ENCODE measurements at places on chromosomes 5 and 9. TPM values are rescaled to one million over a fixed set of nuclear protein-coding genes. Genes with fewer than 3 reads are reported as not detected.
A peak's percentile ranks its signal among the peaks of the same experiment; 100 is the strongest.

The SIT1 gene
- not detected for total RNA-seq

The ZFP2 gene
- total RNA-seq: not detected

The TMEM174 gene
- not detected for total RNA-seq

The RFK gene
- 33.5 TPM for total RNA-seq

The MACROH2A1 gene
- total RNA-seq: 117 TPM

The BTNL8 gene
- not detected for total RNA-seq

The LMX1B gene
- 5.6 TPM for total RNA-seq

The PRDM9 gene
- not detected for total RNA-seq

The CCDC152 gene
- total RNA-seq: 0.45 TPM

GRCh38 chr9:31027678-31028077 is 1356.8 kb upstream of the ACO1 start:
- DNase-seq: no peak

DNA sequence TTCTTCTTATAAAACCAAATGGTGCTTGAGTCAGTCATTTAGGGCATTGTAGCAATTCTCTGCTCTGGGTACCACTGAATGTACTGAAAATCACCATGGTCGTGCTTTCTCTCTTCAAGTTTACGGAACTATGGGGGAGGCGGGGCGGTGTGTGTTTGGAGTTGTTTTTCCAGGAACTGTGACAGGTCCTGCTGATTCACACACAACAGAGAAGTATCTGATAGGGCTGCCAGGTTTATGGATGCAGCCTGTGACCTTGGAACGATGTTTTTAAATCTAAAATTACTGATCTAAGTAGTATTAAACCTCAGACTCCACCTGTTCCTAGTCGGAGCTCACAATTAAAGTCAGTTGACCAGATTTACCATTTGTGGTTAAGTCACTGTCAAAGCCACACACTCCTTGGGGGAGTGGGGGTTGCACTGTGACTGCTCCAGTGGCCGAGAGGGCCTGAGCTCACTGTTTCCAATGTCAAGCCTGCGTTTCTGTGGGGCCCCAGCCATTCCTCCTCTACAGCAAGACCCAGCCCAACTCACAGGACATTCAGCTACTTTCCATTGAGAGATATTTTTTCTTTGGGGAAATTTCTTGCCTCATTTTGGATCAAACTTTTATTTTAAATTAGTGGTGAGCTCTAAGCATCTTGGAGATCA is 44.4 kb downstream of the GADD45G start:
- DNase-seq: no peak

GRCh38 chr5:143051244-143052058 is 281.3 kb downstream of the ARHGAP26 start:
- DNase-seq: no peak

DNA sequence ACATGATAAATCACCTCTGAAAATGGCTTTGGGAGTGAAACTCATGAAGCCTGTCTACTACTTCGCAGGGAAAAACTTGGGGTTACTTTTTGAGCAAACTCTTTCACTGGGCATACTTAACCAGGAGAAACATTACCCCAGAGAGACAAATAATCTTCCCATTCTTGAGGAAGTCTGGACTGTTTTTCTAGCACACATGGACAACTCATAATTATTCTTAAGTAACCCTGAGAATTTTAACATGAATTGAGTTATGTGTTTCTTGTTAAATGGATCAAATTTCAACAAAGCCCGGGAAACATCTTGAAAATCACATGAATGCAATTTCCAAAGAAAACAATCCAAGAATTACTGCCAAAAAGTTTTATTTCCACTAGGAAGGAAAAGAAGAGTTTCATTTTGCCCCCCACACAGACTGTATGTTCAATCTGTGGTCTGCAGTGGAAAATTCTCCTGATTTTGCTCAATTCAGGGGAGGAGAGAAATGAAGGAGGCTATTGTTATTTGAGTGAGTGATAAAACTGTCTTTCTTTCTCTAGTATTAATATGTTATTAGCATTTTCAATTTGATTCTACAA is 564.8 kb upstream of the CLINT1 start:
- DNase-seq: peak; percentile 17

DNA sequence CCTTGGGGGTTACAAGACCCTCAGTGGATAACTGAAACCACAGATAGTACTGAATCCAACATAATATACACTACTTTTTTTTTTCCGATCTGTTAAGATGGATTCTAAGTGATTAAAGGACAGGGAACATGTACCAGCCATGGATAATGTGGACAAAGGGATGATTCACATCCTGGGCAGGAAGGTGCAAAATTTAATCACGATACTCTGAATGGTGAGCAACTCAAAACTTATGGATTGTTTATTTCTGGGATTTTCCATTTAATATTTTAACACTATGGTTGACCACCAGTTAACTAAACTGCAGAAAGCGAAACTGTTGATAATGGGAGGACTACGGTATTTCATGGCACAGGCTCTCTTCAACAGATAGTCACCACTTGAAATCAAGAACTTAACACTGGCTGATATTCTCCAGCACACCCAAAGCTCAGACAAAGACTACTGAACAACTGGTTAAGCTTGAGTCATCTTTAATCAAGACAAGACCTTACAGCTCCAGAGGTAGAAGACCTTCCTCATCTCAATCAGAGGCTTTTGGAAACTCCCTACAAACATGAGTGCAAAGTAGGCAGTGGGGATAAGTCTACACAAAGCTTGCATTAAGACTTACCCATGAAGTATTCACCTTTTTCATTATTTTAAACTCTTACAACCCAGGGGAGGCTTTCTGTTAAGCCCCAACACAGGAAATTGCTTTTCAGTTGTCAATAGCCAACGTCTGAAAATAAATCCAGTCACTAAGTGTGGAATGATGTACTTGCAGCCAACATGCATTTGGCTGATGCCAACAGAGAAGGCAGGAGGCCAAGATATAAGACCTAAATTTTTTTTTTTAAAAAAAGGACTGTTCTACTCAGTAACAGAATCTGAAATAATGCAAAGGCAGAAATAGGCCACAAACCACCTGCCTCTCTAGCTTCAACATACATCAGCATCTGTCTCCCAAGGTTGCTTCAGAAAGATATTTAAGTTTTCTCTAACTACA is 78.7 kb downstream of the ELAVL2 start:
- DNase-seq: no peak

- DNase-seq: no peak
Measured at GRCh38 chr9:128024761-128025308, 42.3 kb downstream of the NAIF1 start.

- no peak for DNase-seq
Measured at GRCh38 chr9:19146441-19147024, 19.2 kb upstream of the PLIN2 start.

DNA sequence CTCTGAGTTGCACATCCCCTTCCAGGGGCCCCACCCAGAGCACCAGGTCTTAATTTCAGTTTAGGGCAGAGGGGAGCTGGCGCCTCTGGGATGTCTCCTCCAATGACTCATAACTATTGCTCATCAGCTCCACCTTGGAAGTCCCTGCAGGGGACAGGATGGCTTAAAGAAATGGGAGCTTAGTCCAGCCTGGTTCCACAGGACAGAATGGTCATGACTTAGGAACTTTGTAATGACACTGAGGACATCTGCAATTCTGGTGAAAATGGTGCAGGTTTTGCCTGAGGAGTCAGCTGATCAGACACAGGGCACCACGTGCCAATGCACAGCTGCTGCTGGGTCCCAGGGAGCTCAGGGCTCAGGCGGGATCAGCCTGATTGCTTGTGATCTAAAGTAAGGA is 16.4 kb upstream of the PPP1R26 start:
- DNase-seq: no peak

GRCh38 chr9:34197756-34198711 is 19.2 kb downstream of the UBAP1 start:
- DNase-seq: no peak

DNA sequence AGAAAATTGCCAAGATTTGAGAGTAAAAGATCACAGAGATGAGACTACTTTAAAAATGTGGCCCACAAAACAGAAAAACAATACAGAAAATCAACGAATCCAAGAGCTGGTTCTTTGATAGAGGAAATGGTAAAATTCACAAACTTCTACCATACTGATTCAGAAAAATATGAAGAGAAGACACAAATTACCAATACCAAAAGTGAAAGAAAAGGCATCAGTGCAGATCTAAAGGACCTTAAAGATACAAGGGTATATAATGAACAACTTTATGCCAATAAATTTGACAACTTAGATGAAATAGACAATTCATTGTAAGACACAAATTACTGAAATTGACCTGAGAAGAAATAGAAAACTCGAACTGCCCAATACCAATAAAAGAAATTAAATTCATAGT is 24.4 kb upstream of the SLC1A1 start:
- no peak for DNase-seq

Data from SK-MEL-5 (cell line).